Kidney (tissue), 22 donors: ENCODE measurements at places on chromosomes 11 and 22. TPM values are rescaled to one million over a fixed set of nuclear protein-coding genes. Genes with fewer than 3 reads are reported as not detected.

DNA sequence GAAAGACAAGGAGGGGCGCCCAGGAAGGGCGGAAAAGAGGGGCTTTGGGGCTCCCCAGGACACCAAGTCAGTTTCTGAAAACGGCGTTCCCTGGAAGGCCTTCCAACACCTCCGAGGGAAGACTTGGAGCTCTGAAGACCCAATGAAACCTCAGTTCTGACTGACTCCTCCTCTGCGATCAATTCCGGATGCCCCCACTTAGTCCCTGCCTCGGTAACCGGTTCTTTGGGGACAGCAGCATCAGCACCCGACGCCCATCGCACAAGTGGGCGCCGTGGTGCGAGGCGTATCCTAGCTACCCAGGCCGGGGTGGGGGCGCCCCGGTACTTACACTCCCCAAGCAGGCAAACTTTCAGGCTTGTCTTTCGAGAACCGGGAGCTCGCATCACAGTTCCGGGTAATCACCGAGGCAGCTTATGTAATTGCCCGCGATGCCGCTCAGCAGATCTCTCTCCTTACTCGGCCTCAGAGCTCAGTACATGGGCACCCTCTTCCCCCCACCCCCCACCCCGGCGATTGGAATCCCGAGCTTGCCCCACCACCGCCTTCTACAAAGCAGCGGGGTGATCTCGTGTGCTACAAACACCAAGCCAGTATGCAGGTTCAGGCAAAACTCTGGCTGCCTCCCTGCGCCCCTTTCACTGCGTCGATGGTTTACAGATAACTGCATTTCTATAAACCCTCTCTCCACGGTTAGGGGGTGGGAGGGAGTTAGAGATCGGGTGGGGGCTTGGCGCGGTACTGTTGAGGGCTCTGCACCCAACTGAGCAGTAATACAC, 2.0 kb downstream of the TENM4 start:
- H3K36me3 ChIP-seq, result no peaks in the 10 kb centered on the region
- H3K27me3 ChIP-seq, result peaks cover 3% of the 10 kb centered on the region
- DNase-seq, result peak; percentile 43
- no peaks in the 10 kb centered on the region for H3K4me1 ChIP-seq
- peak overlapping the region; percentile 60 for H3K4me3 ChIP-seq

DNA sequence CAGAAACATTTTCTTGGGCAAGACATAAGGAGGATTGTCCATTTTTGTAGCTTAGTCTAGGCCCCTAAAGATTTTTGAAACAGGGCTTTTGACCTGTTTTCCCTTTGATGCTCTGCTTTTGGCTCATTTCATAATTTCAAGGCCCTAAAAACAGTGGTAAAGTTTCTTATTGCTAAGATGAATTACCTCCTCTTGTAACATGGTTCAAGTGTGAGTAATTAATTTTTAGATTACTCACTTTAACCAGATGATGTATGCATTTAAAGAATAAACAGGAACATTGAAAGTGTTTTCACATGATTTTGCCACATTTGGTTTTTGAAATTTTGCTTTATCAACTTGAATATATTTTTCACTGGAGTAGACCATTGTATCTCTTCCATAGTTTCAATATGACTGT, 1.2 kb downstream of the RAG2 start:
- DNase-seq, result no peak
- H3K4me1 ChIP-seq, result peaks cover 5% of the 10 kb centered on the region
- no peaks in the 10 kb centered on the region for H3K36me3 ChIP-seq
- no peak overlapping the region for H3K27ac ChIP-seq
- no peak overlapping the region for H3K4me3 ChIP-seq
- H3K27me3 ChIP-seq, result no peaks in the 10 kb centered on the region

GRCh38 chr11:58626934-58627483, 4.5 kb downstream of the CNTF start:
- H3K4me3 ChIP-seq, result no peak overlapping the region
- no peaks in the 10 kb centered on the region for H3K27me3 ChIP-seq
- H3K4me1 ChIP-seq, result peaks cover 7% of the 10 kb centered on the region
- no peak for DNase-seq
- no peak overlapping the region for H3K27ac ChIP-seq

DNA sequence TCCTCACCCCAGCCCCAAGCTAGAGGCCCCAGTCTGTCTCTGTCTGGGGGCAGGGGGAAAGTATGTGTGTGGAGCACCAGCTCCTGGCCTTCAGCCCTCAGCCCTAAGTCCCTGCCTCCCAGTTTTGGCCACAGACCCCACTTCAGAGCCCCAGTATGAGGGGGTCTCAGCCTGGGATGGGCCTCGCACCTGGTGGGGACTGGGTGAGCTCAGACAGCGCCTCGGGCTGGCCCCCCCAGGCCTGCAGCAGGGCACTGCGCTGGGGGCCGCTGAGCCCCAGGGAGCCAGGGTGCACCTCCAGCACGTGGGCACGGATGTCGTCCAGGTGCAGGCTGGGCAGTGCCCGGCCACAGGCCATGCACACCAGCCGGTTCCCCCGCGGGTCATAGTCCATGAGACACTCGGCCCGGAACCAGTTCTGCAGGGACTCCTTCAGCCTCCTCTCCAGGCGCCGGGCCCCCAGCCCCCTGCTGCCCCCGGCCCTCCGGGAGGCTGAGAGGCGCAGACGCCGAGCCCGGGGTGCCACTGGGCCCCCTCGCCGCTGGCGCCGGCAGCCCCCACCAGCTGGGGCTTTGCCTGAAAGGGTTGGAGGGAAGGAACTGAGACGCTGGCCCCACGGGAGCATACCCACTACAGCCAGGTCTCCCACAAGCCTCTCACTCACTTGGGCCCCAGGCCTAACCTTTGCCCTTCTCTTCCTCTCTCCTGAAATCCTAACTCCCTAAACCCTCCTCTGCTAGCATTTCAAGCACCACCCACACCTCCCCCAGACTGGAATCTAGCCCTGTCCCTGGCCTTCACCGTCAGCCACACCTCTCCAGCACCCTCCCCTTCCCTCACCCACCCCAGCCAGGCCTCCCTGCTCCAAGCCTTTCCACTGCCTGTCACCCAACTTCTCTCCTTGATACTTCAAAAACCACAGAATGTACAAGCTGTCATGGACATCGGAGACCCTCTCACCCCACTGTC, 3.6 kb downstream of the ZFTA start:
- H3K4me1 ChIP-seq, result no peaks in the 10 kb centered on the region
- no peaks in the 10 kb centered on the region for H3K27me3 ChIP-seq
- peak overlapping the region; percentile 67 for H3K27ac ChIP-seq
- no peaks in the 10 kb centered on the region for H3K36me3 ChIP-seq

DNA sequence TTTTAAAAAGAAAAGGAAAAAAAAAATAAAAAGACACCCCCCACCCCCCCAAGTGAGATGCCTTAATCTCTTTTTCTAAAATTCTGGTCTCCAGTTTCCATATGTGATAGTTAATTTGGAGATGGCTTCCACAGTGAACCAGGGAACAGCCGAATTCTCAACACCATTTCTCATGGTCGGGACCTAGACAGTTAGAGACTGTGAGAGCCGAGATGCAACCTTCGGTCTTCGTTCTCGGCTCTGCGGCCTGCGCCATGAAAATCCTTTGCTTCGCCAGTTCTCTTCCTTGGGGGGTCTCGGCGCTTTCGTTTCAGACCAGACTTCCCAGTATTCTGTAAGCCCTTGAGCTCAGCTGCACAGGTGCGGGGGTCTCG, 723 bp downstream of the CACNG2 start:
- no peaks in the 10 kb centered on the region for H3K4me1 ChIP-seq
- no peak overlapping the region for H3K27ac ChIP-seq
- H3K27me3 ChIP-seq, result peaks cover 13% of the 10 kb centered on the region
- H3K4me3 ChIP-seq, result no peak overlapping the region

GRCh38 chr22:47160781-47161520, 398.5 kb downstream of the TBC1D22A start:
- no peak overlapping the region for H3K4me3 ChIP-seq
- no peaks in the 10 kb centered on the region for H3K27me3 ChIP-seq
- peaks cover 7% of the 10 kb centered on the region for H3K36me3 ChIP-seq
- H3K27ac ChIP-seq, result no peak overlapping the region
- H3K4me1 ChIP-seq, result no peaks in the 10 kb centered on the region

GRCh38 chr22:41567512-41567768, 6.6 kb downstream of the CSDC2 start:
- no peaks in the 10 kb centered on the region for H3K36me3 ChIP-seq
- H3K4me3 ChIP-seq, result no peak overlapping the region
- no peaks in the 10 kb centered on the region for H3K27me3 ChIP-seq
- no peaks in the 10 kb centered on the region for H3K4me1 ChIP-seq
- no peak overlapping the region for H3K27ac ChIP-seq

DNA sequence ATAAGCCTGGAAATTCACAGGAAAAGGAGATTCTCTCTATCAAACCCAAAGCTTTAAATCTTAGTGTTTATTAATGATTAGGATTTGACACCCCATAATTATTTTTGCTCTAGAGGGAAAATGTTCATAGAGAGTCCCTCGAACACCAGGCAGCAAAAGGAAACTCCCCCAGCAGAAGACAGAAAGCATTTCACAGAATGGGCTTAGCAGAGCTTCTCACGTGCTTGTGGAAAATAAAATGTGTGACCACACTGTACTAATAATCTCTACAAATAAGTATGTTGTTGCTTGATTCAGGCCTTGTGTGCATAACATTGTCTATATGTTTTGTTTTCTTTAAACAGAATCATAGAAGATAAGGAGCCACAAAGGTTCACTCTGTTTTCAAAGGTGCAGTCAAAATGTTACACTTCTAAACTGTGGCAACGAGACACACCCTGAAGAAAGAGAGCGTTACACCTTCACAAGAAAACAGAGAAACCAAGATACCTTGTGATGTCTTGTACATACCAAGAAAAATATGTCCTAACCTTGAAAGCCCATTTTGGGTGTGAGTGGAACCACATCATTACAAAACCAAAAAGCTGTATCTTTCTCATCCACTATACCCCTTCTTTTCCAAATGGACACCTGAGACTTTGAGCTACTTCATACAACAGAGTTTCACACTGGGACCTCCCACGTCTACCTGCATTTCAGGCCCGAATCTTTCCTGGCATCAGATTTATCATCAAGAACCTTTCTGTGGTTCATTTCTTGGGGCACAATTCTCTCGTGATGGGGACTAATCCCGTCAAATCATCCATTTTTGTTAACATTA, 282.5 kb downstream of the ETS1 start:
- no peaks in the 10 kb centered on the region for H3K27me3 ChIP-seq
- H3K27ac ChIP-seq, result no peak overlapping the region
- no peaks in the 10 kb centered on the region for H3K4me1 ChIP-seq
- no peak overlapping the region for H3K4me3 ChIP-seq
- DNase-seq, result no peak
- H3K36me3 ChIP-seq, result no peaks in the 10 kb centered on the region

DNA sequence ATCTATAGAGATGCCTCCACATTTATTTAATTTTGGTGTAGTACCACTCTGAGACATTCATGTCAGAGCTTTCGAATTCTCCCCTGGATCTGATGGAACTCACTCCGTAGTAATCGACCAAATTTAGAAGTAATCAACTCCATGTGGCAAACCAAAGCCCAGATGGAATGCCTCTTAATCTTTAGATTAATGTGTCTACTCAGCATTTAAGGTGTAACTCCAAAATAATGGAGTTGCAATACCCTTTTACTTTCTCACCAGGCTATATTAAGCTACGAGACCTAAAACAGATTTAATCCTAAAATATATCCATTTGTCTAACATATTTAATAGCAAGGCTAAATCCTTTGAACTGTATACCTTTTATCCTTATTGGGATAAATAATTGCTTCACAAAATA, 473.3 kb downstream of the CNTN5 start:
- H3K27me3 ChIP-seq, result no peaks in the 10 kb centered on the region
- no peak overlapping the region for H3K27ac ChIP-seq
- no peak for DNase-seq
- H3K4me1 ChIP-seq, result no peaks in the 10 kb centered on the region

- H3K4me1 ChIP-seq, result no peaks in the 10 kb centered on the region
- H3K27ac ChIP-seq, result no peak overlapping the region
- DNase-seq, result peak; percentile 63
- no peak overlapping the region for H3K4me3 ChIP-seq
- H3K36me3 ChIP-seq, result no peaks in the 10 kb centered on the region
Measured at GRCh38 chr11:124644426-124645280, 22.0 kb downstream of the TBRG1 start.

DNA sequence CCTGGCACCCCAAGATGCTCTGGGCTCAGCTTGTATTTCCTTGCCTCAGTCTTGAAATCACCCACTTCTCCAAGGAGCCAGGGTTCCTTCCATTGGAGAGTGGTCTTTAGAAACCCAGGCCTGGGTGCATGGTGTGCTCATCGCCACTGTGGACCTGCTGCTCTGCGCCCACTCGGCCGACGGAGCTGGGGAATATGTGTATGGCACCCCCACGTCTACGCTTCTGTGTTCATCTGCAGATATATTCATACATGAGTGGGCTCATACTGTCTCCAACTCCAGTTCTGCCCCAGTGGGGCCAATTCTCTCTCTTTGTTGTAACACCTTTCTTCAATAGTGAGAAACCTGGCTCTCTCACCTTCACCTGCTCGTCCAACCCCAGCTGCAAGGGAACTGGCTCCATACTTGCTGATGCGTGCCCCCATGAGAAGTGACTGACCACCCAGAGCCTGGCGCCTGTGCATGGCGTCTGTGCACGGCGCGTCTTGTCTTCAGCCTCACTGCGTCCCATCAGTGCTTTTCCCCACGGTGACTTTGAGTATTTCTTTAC, 39.8 kb downstream of the KCNQ1 start:
- no peaks in the 10 kb centered on the region for H3K36me3 ChIP-seq
- no peaks in the 10 kb centered on the region for H3K27me3 ChIP-seq
- H3K4me3 ChIP-seq, result no peak overlapping the region
- peak overlapping the region; percentile 35 for H3K27ac ChIP-seq
- no peaks in the 10 kb centered on the region for H3K4me1 ChIP-seq
- DNase-seq, result no peak

- H3K27me3 ChIP-seq, result no peaks in the 10 kb centered on the region
- H3K4me1 ChIP-seq, result no peaks in the 10 kb centered on the region
- H3K27ac ChIP-seq, result no peak overlapping the region
- H3K4me3 ChIP-seq, result no peak overlapping the region
- H3K36me3 ChIP-seq, result no peaks in the 10 kb centered on the region
Measured at GRCh38 chr11:86456075-86456939, 81.6 kb downstream of the CCDC81 start.

GRCh38 chr11:106077609-106078455, at the start of gene AASDHPPT:
TSS of gene AASDHPPT (plus strand) at chr11:106077662. CDS start at chr11:106077711, 49 bp downstream.
- peaks cover 7% of the 10 kb centered on the region for H3K36me3 ChIP-seq
- peak within 1 kb of the TSS; percentile 94 for H3K27ac ChIP-seq
- peak within 1 kb of the TSS; percentile 98 for H3K4me3 ChIP-seq
- H3K27me3 ChIP-seq, result no peaks in the 10 kb centered on the region

DNA sequence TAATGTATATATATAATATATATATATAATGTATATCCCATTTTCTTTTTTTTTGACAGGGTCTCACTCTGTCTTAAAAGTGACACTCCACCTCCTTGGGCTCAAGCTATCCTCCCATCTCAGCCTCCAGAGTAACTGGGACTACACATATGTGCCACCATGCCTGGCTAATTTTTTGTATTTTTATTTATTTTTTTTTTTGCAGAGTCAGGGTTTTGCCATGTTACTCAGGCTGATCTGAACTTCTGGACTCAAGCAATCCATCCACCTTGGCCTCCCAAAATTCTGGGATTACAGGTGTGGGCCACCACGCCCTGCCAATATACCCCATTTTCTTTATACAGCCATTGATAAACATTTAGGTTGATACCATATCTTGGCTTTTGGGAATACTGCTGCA, 33.9 kb upstream of the SLC22A24 start:
- DNase-seq, result no peak
- no peak overlapping the region for H3K4me3 ChIP-seq
- H3K36me3 ChIP-seq, result no peaks in the 10 kb centered on the region
- H3K4me1 ChIP-seq, result no peaks in the 10 kb centered on the region
- no peak overlapping the region for H3K27ac ChIP-seq

- no peak overlapping the region for H3K4me3 ChIP-seq
- no peak overlapping the region for H3K27ac ChIP-seq
- no peaks in the 10 kb centered on the region for H3K4me1 ChIP-seq
- no peaks in the 10 kb centered on the region for H3K36me3 ChIP-seq
- DNase-seq, result no peak
- no peaks in the 10 kb centered on the region for H3K27me3 ChIP-seq
Measured at GRCh38 chr11:12263141-12263693, 114.2 kb upstream of the PARVA start.

The PAMR1 gene
- 2.2 TPM for total RNA-seq

The TIMP3 gene
- 818 TPM for total RNA-seq

The NCAPD3 gene
- total RNA-seq, result 21.3 TPM

The PHF21B gene
- total RNA-seq, result 2.8 TPM

The KRTAP5-10 gene
- total RNA-seq, result not detected
